Mesothelial cell of epicardium (in vitro differentiated cells): ENCODE measurements at places on chromosomes 6 and 20. TPM values are rescaled to one million over a fixed set of nuclear protein-coding genes. Genes with fewer than 3 reads are reported as not detected.
A peak's percentile ranks its signal among the peaks of the same experiment; 100 is the strongest.

GRCh38 chr6:136604928-136605510 lies 54.8 kb upstream of the MAP7 start:
- H3K36me3 ChIP-seq: peaks cover 2% of the 10 kb centered on the region
- H3K4me3 ChIP-seq: no peak overlapping the region
- no peak overlapping the region for H3K27ac ChIP-seq
- no peak for DNase-seq
- peaks cover 9% of the 10 kb centered on the region for H3K4me1 ChIP-seq

GRCh38 chr20:40808936-40809335 lies 119.9 kb upstream of the MAFB start:
- H3K36me3 ChIP-seq: no peaks in the 10 kb centered on the region
- no peak overlapping the region for H3K4me3 ChIP-seq
- H3K27me3 ChIP-seq: peaks cover 28% of the 10 kb centered on the region
- DNase-seq: no peak

Gene ESR1
- not detected in 3 replicates for total RNA-seq

Gene ULBP3
- 4.3 to 6.4 TPM (median 5.4 TPM) in 3 replicates for total RNA-seq

DNA sequence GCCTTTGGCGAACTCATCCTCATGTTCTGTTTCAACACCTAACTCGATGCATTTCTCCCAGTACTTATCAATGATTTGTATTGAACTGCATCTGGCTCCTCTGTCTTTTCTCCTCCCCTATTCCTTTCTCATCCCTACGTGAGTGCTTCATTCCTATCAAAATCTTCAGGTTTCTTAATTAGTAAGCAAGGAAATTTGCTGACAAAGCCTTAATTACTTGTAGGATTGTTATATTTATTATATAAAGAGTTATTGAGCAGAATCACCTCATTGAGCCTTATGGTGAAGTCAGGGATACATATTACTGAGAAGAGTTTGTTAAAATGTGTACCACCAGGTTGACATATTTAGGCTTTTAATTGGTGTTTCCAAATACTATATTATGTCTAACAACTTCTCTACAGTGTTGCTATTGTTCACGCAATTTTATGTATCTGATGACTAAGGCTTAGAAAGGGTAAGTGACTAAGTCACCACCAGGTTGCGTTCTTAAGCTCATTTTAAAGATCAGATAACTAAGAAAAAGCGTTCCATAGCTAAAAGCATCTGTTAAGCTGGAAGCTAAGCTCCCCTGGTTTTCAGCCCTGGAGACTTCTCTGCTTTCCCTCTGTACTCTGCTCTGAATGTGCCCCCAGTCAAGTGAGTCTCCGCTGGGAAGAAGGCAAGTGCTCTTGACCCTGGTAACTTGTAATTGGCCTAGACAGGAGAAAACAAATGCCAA lies 18.9 kb downstream of the SCGN start:
- peaks cover 40% of the 10 kb centered on the region for H3K27me3 ChIP-seq
- DNase-seq: no peak
- H3K36me3 ChIP-seq: no peaks in the 10 kb centered on the region

Gene FAXC
- total RNA-seq: 11.0 to 14.6 TPM (median 13.9 TPM) in 3 replicates

Gene CRISP1
- not detected in 3 replicates for total RNA-seq

DNA sequence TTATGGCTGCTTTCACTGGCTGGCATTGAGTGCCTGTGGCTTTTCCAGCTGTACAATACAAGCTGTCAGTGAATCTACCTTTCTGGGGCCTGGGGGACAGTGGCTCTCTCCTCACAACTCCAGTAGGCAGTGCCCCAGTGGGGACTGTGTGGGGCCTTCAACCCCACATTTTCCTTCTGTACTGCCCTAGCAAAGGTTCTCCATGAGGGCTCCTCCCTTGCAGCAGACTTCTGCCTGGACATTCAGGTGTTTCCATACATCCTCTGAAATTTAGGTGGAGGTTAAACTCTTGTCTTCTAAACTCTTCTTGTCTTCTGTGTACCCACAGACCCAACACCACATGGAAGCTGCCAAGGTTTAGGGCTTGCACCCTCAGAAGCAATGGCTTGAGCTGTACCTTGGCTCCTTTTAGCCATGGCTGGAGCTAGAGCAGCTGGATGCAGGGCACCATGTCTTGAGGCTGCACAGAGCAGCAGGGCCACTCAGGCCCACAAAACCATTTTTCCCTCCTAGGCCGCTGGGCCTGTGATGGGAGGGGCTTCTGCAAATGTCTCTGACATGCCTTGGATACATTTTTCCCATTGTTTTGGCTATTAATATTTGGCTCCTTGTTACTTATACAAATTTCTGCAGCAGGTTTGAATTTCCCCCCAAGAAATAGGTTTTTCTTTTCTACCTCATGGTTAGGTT lies 9.6 kb downstream of the PEX7 start:
- H3K4me3 ChIP-seq: no peak overlapping the region
- no peak for DNase-seq
- no peak overlapping the region for H3K27ac ChIP-seq
- H3K27me3 ChIP-seq: no peaks in the 10 kb centered on the region

GRCh38 chr6:148565930-148566663 lies 180.7 kb upstream of the UST start:
- no peak for DNase-seq
- H3K4me3 ChIP-seq: no peak overlapping the region
- no peak overlapping the region for H3K27ac ChIP-seq
- no peaks in the 10 kb centered on the region for H3K36me3 ChIP-seq
- H3K27me3 ChIP-seq: peaks cover 27% of the 10 kb centered on the region

GRCh38 chr6:90110971-90111370 lies 185.7 kb downstream of the BACH2 start:
- no peak for DNase-seq
- peaks cover 32% of the 10 kb centered on the region for H3K36me3 ChIP-seq
- no peaks in the 10 kb centered on the region for H3K27me3 ChIP-seq
- H3K27ac ChIP-seq: no peak overlapping the region

- H3K4me3 ChIP-seq: no peak overlapping the region
- H3K36me3 ChIP-seq: no peaks in the 10 kb centered on the region
- H3K27me3 ChIP-seq: peaks cover 20% of the 10 kb centered on the region
- peaks cover 1% of the 10 kb centered on the region for H3K4me1 ChIP-seq
These were observed 25.6 kb upstream of the GABRR1 start for GRCh38 chr6:89242574-89243330.

Gene CST4
- not detected in 3 replicates for total RNA-seq

DNA sequence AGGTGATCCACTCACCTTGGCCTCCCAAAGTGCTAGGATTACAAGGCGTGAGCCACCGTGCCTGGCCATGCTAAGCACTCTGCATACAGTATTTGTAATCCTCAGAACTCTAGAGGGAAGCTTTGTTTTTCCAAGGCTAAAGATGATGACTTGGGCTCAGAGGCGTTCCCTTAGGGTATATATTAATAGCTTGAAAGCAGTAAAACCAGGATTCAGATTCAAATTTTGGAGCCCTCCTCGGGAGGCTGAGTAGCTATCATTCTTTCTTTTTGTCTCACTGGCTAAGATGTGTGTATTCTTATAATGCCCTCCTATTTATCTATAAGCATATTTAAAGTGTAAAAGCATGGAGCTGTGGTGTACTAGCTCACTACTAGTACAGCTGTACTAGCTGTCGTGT lies 68.5 kb downstream of the PRPH2 start:
- no peak overlapping the region for H3K4me3 ChIP-seq
- peaks cover 26% of the 10 kb centered on the region for H3K36me3 ChIP-seq
- DNase-seq: no peak
- no peaks in the 10 kb centered on the region for H3K27me3 ChIP-seq

DNA sequence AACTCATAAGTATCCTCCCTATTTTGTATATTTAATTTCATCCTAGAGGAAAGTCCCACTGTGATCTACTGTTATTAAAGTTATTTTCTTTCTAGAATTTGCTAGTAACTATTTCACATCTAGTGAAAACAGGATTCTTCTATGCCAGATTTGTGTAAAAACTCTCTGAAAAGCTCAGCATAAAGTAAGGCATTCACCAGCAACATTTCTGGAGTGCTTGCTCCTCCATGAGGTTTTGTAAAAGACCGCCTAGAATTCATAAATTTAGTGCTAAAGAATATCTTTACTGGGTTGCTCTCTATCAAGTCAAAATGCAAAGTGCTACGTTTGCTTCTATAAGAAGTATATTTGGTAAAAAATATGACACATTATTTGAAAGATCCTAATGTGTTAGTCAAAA lies 173.5 kb upstream of the IRAK1BP1 start:
- no peak overlapping the region for H3K27ac ChIP-seq
- no peak for DNase-seq
- H3K36me3 ChIP-seq: no peaks in the 10 kb centered on the region
- no peaks in the 10 kb centered on the region for H3K4me1 ChIP-seq

GRCh38 chr6:105892577-105893262 lies 193.4 kb upstream of the PRDM1 start:
- no peak overlapping the region for H3K4me3 ChIP-seq
- H3K27ac ChIP-seq: no peak overlapping the region
- H3K36me3 ChIP-seq: no peaks in the 10 kb centered on the region

- peaks cover 45% of the 10 kb centered on the region for H3K36me3 ChIP-seq
- no peak for DNase-seq
- H3K4me3 ChIP-seq: no peak overlapping the region
- H3K27ac ChIP-seq: no peak overlapping the region
These were observed 12.4 kb downstream of the GABBR1 start for GRCh38 chr6:29620630-29621029.

Gene NKX2-4
- total RNA-seq: not detected in 3 replicates

- H3K4me1 ChIP-seq: peaks cover 29% of the 10 kb centered on the region
- H3K27me3 ChIP-seq: no peaks in the 10 kb centered on the region
- no peak overlapping the region for H3K27ac ChIP-seq
- H3K36me3 ChIP-seq: peaks cover 11% of the 10 kb centered on the region
These were observed 30.0 kb upstream of the TPD52L1 start for GRCh38 chr6:125123468-125124048.

DNA sequence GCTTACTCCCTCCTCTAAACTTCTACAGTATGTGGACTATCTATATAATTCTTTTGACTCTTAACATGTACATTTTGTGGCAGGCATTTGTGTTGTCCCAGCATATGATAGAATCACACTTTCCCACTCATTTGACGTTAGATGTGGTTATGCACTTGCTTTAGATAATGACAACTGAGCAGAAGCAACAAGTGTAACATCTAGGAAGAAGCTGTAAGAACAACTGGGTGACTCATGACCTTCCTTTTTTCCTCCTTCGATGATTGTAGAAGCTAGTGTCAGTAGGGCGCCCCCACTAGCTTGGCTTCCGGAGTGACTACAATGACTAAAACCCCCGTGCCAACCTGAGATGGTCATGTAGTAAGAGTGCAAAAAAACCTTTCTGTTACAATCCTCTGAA lies 74.6 kb upstream of the CEP85L start:
- H3K4me1 ChIP-seq: no peaks in the 10 kb centered on the region
- no peak overlapping the region for H3K27ac ChIP-seq
- no peaks in the 10 kb centered on the region for H3K36me3 ChIP-seq

- DNase-seq: no peak
- H3K27ac ChIP-seq: peak overlapping the region; percentile 48
- no peak overlapping the region for H3K4me3 ChIP-seq
- H3K36me3 ChIP-seq: peaks cover 34% of the 10 kb centered on the region
- H3K4me1 ChIP-seq: peaks cover 13% of the 10 kb centered on the region
- H3K27me3 ChIP-seq: no peaks in the 10 kb centered on the region
These were observed 10.5 kb downstream of the PTGIS start for GRCh38 chr20:49557449-49557848.

DNA sequence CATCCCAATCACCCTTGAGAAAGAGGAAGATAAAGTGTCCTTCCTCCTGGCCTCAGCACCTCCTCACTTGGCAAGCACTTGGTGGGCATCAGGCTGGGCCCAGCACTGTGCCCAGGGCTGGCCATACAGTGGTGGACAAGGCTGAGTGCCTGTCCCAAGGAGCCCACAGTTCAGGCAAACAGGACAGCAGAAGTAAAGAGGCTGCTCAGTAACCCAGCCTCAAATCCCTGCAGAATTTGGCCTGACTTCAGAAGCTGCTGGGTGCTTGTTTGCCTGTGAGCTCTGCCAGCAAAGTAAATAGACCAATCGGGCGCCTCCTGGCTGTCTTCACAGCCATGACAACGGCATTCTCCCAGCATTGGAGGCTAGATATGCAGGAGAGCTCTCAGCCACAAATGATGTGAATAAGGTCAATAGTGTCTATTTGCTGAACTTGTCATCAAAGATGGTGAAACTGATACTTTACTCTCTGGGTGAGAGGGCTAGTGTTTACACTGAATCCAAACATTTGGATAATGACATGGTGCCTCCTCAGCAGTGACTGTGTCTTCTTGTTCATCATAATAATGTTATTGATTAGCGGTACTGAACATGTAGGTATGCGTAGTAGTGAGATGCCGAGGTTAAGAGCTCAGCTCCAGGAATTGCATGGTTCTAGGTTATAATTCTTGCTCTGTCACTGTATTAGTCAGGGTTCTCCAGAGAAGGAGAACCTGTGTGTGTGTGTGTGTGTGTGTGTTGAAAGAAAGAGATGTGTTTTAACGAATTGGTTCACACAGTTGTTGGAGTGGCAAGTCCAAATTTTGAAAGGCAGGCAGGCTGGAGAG lies 36.9 kb upstream of the FANCE start:
- no peaks in the 10 kb centered on the region for H3K27me3 ChIP-seq
- H3K4me1 ChIP-seq: peaks cover 12% of the 10 kb centered on the region
- H3K36me3 ChIP-seq: peaks cover 17% of the 10 kb centered on the region
- no peak overlapping the region for H3K4me3 ChIP-seq

GRCh38 chr6:83952830-83953229 lies 80.7 kb upstream of the MRAP2 start:
- H3K4me1 ChIP-seq: peaks cover 5% of the 10 kb centered on the region
- no peak for DNase-seq
- no peak overlapping the region for H3K4me3 ChIP-seq
- H3K27me3 ChIP-seq: no peaks in the 10 kb centered on the region

DNA sequence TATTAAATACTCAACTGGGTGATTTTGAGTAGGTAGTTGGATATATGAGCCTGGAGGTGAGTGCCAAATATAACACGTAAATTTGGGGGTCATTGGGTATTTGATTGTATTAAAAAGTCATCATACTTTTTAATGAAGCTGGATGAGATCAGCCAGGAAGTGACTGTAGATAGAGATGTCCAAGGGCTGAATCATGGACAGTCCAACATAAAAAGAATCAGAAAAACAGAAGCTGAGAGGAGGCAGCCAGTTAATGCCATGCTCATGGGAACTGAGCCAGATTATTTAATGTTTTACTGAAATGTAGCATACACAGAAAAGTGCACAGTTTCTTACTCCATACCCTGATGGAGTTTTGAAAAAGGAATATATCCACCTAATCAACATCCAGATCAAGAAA lies 435.5 kb upstream of the PLCB4 start:
- H3K27ac ChIP-seq: no peak overlapping the region
- no peaks in the 10 kb centered on the region for H3K27me3 ChIP-seq
- no peak overlapping the region for H3K4me3 ChIP-seq
- H3K36me3 ChIP-seq: peaks cover 4% of the 10 kb centered on the region

DNA sequence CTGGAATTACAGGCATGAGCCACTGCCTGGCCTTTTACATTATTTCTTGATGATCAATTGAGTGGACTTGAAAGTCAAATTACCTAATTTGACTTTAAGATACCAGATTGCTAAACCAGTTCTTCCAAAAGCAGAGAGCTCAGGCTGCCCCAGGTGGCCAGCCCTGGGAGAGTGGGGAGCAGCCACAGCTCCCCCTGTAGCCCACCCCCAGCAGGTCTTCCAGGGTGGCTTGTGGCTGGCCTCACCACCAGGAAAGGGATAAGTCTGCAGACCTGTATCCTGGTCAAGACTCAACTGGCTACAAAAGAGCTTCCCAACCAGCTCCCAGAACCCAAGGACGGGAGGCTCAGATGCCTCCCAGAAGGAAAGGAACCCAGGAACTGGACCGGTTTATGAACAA lies 23.8 kb upstream of the AKAP12 start:
- no peaks in the 10 kb centered on the region for H3K27me3 ChIP-seq
- H3K4me3 ChIP-seq: no peak overlapping the region
- peaks cover 13% of the 10 kb centered on the region for H3K36me3 ChIP-seq
- no peak overlapping the region for H3K27ac ChIP-seq
- no peak for DNase-seq

Gene FNDC11
- 0.86 to 1.4 TPM (median 1.1 TPM) in 3 replicates for total RNA-seq

Gene PRPH2
- 0.11 to 0.16 TPM (median 0.11 TPM) in 3 replicates for total RNA-seq
